ENCODE measurements at places on chromosomes 16 and 17. TPM values are rescaled to one million over a fixed set of nuclear protein-coding genes. Genes with fewer than 3 reads are reported as not detected.

SLC13A5 gene
- total RNA-seq, result 0.69 TPM

TOX3 gene
- 4.8 TPM for total RNA-seq

DNA sequence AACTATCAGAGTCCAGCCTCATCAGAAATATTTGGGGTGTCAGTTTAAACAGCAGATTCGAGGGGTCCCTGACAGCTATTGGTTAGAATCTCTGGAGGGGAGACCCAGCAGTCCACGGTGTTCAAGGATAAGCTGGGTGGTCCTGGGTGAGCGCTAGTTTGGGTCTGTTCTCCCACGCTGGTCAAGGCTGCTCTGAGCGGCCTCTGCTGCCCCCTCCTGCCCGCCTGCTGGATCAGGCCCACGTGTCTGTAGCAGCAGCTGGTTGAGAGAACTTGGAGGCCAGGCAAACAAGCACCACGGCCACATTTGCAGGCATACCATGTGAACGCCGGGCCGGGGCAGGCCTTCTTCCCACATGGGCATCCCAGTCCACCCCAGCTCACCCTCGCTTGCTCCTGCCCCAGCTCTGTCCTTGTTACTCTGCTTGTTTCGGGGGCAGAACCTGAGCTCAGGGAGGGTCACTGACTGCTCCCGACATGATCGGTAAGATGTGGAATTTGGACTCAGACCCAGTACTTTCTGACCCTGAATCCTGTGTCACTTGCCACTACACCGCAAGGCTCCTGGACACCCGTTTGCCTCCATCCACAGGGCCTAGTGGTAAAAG, 7.4 kb downstream of the FOXF1 start:
- H3K27ac ChIP-seq, result no peak overlapping the region
- peaks cover 22% of the 10 kb centered on the region for H3K4me1 ChIP-seq
- no peak for DNase-seq
- no peaks in the 10 kb centered on the region for H3K36me3 ChIP-seq
- peaks cover 94% of the 10 kb centered on the region for H3K27me3 ChIP-seq

- no peak overlapping the region for H3K27ac ChIP-seq
- no peaks in the 10 kb centered on the region for H3K27me3 ChIP-seq
- H3K36me3 ChIP-seq, result no peaks in the 10 kb centered on the region
- no peak for DNase-seq
These were observed 18.5 kb downstream of the PLLP start for GRCh38 chr16:57265850-57266530.

GRCh38 chr17:16352303-16352666, 984 bp downstream of the CENPV start:
- H3K4me3 ChIP-seq, result peak overlapping the region; percentile 49
- peaks cover 17% of the 10 kb centered on the region for H3K4me1 ChIP-seq
- H3K27me3 ChIP-seq, result peaks cover 5% of the 10 kb centered on the region
- DNase-seq, result peak; percentile 92
- peak overlapping the region; percentile 78 for H3K27ac ChIP-seq

DNA sequence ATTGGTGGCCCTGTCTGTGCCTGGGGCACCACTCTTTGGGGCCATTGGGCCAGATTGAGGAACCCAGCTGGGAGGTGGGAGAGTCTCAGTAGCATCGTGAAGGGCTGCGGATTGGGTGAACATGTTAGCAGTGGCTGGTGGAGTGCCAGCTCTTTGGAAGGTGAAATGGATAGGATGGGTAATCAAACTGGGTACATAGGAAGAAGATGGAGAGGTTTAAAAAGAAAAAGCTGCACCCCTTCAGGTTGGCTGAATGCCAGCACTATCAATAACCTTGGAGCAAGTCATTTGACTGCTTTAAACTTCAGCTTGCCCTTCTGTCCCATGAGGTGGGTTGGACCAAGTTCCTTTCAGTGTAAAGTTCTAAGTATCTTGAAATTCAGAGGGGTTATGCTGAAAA, 95.0 kb downstream of the RPTOR start:
- no peak for DNase-seq
- H3K27ac ChIP-seq, result no peak overlapping the region
- no peak overlapping the region for H3K4me3 ChIP-seq

- no peak for DNase-seq
- no peaks in the 10 kb centered on the region for H3K4me1 ChIP-seq
- no peak overlapping the region for H3K4me3 ChIP-seq
These were observed 46.5 kb downstream of the CACNG3 start for GRCh38 chr16:24302636-24303035.

GRCh38 chr17:32335687-32336086, 6.3 kb downstream of the C17orf75 start:
- no peaks in the 10 kb centered on the region for H3K27me3 ChIP-seq
- peaks cover 29% of the 10 kb centered on the region for H3K36me3 ChIP-seq
- H3K4me3 ChIP-seq, result no peak overlapping the region
- peak; percentile 86 for DNase-seq
- peaks cover 2% of the 10 kb centered on the region for H3K4me1 ChIP-seq

- peaks cover 84% of the 10 kb centered on the region for H3K36me3 ChIP-seq
- no peak overlapping the region for H3K27ac ChIP-seq
- H3K4me3 ChIP-seq, result no peak overlapping the region
- no peaks in the 10 kb centered on the region for H3K27me3 ChIP-seq
- DNase-seq, result no peak
These were observed 21.9 kb downstream of the GLYR1 start for GRCh38 chr16:4825196-4825595.

GRCh38 chr17:60296177-60296576, 95.8 kb downstream of the USP32 start:
- H3K27me3 ChIP-seq, result no peaks in the 10 kb centered on the region
- no peak overlapping the region for H3K27ac ChIP-seq
- no peak overlapping the region for H3K4me3 ChIP-seq
- no peaks in the 10 kb centered on the region for H3K4me1 ChIP-seq
- H3K36me3 ChIP-seq, result no peaks in the 10 kb centered on the region

DNA sequence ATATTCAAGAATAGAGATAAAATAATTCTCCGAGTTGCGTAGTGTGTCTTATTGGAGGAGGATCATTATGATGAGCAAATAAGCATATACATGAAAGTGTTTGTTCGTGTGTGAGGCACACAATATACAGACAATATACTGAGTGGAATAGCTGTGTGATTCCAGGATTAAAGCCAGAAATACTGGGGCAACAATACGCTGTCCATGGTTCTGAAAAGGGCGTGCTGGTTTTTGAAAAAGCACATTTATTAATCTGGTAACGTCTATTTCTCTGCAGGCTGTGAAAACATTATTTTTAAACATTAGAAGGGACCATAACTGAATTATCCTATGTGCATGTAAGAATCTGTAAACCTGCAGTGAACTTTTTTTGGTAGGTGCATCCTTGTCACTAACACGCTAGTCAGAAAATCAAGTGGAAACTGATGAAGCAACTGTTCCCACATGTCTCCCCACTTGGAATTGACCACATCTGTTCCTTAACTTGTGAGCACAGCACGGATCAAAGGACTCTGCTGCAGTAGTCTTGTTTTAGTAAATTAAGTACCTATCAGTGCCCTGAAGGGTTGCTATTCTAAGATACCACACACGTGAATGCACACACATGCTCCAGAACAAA, 346.0 kb downstream of the GRIN2A start:
- no peaks in the 10 kb centered on the region for H3K4me1 ChIP-seq
- no peaks in the 10 kb centered on the region for H3K27me3 ChIP-seq
- H3K4me3 ChIP-seq, result no peak overlapping the region
- no peaks in the 10 kb centered on the region for H3K36me3 ChIP-seq

GRCh38 chr17:52030052-52030451, 128.5 kb downstream of the CA10 start:
- H3K27me3 ChIP-seq, result no peaks in the 10 kb centered on the region
- H3K36me3 ChIP-seq, result no peaks in the 10 kb centered on the region
- H3K27ac ChIP-seq, result no peak overlapping the region
- DNase-seq, result no peak
- no peaks in the 10 kb centered on the region for H3K4me1 ChIP-seq
- no peak overlapping the region for H3K4me3 ChIP-seq

- H3K4me1 ChIP-seq, result peaks cover 47% of the 10 kb centered on the region
- no peak overlapping the region for H3K4me3 ChIP-seq
- peaks cover 76% of the 10 kb centered on the region for H3K36me3 ChIP-seq
- DNase-seq, result peak; percentile 49
These were observed 29.1 kb downstream of the CIBAR2 start for GRCh38 chr16:85083051-85083639.

DNA sequence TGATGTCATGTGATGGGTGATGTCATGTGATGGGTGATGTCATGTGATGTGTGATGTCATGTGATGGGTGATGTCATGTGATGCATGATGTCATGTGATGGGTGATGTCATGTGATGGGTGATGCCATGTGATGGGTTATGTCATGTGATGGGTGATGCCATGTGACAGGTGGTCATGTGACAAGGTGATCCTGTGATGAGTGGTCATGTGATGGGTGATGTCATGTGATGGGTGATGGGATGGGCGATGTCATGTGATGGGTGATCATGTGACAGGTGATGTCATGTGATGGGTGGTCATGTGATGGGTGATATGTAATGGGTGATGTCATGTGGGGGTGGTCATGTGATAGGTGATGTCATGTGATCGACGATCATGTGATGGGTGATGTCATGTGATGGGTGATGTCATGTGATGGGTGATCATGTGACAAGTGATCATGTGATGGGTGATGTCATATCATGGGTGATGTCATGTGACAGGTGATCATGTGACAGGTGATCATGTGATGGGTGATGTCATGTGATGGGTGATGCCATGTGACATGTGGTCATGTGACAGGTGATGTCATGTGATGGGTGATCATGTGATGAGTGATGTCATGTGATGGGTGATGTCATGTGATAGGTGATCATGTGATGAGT, 17.2 kb downstream of the CD300LB start:
- no peaks in the 10 kb centered on the region for H3K36me3 ChIP-seq
- DNase-seq, result peak; percentile 60
- no peaks in the 10 kb centered on the region for H3K4me1 ChIP-seq
- H3K27me3 ChIP-seq, result no peaks in the 10 kb centered on the region
- no peak overlapping the region for H3K4me3 ChIP-seq
